Effector memory CD8-positive, alpha-beta T cell (primary cell): ENCODE measurements at places on chromosomes 7 and 10.

DNA sequence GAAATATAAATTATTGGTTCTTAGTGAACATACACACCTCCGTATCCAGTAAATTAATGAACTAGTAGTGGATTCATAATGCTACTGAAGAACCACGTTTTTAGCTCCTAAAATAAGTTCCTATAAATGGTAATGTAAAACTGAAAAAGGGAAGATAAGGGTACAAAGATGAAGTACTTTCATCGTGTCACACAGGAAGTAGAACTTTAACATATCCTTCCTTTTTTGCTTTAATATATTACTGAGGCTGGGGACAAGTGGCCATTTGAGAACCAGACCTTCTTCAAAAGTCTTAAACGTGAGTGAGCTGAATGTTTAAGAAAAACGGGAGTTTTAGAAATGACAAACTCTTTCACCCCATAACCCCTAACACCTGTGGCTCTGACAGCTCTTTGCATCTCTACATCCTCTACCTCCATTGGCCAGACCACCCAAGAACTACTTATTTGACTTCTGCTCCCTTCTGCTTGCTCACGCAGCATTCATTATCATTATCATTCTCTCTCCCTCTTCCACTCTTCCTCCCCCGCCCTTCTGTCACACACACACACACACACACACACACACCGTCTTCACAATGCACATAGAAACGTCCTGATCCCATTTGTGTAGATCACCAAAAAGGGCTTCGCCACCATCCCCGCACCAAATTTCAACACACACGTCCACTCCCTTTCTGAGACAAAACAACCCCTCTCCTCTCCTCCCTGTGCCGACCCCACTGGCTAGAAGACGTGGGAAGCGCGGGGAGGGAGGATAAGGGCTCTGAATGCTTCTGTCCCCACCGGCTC lies 677 bp downstream of the SKAP2 start:
- peak; percentile 28 for DNase-seq

DNA sequence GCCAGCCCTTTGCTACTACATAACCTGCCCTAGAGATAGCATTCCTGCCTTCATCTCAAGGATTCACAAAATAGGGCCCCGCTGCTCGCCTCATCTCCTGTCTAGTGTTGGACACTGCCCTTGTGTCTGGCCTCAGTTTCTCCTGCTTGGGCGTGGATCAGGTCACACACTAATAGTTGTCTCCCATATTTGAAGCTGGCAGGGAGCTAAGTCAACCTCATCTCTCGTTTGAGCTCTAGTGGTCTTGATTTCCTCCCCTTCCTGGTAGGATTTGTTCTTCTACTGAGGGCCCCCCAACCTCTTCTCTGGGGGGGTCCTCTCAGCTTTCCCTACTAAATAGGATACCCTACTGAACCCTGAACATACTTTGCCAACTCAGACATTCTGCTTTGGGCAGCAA lies 42.2 kb downstream of the ADCYAP1R1 start:
- no peak for DNase-seq

DNA sequence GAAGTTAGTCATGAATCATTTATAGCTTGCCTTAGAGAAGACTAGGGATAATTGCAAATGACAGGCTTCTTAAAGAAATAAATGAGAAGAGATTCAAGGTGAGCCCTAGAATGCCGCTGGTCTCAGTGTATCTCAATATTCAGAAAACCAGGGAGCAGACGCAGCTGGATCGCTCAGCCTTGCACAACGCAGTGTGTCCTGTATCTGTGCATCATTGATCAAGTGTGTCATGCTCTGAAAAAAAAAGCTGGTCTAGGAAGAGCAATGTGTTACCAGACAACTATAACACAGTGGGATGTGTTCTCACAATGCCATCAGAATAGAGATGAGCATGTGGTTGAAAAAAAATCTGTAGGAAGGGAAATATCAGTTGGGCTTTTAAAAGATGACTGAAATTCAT lies 230.1 kb downstream of the CALN1 start:
- no peak for DNase-seq

- no peak for DNase-seq
Measured at GRCh38 chr7:86648169-86648568, 4.5 kb downstream of the GRM3 start.

DNA sequence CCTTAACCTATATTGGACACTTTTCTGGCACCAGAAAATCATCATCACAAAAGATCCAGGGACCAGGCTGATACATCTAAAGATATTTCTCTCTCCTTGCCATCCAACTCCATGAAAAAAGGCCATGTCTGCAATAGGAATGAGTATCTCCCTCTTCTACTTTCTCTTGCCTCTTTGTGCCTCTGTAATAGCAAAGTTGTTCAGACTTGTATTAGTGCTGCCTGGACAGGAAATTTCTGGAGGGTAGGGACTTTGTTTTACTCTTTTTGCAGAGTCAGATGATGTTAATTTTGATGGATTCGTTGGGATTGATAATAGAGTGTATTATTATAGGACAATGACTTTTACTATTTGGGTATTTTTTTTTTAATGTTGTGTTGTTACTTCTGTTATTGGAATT lies 376.3 kb downstream of the INHBA start:
- no peak for DNase-seq
